Right hindlimb (tissue), 1 donor: ENCODE measurements at places on chromosomes 1 and 21.

DNA sequence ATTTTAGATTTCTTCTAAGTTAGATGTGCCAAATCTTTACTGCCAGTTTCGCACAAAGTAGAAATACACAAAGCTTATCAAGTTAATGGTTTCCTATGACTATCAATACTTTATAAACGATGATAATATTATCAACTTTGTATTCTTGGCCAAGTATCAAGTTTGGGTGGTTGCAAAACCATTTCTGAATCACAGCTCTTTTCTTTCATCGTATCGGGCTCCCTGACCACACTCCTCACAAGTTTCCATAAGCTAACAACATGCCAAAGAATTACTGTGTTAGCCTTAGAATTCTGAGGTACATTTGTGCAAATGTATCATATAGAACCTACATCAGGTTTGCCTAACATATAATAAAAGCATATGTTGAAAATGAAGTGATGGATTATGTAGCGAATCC lies 311.0 kb downstream of the KCTD3 start:
- no peak for DNase-seq

- DNase-seq: no peak
Measured at GRCh38 chr1:44354268-44354839, 703 bp downstream of the ERI3 start.

DNA sequence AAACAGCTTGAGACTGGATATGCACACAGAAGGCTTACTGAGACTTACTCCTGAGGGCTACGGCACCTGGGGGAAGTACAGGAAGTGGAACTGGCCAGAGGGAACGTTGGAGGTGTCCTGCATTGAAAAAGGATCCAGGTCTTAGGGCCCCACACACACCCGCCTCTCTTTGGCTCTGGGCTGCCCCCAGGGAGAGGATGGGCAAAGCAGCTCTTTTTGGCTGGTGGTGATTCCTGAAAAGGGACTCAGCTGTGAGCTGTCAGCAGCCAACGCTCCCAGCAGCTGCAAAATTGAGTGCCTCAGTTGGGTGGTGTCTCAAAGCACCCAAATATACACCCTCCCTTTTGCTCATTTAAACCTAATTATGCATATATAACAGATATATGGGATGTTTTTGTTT lies 213.2 kb downstream of the TNR start:
- peak; percentile 25 for DNase-seq

DNA sequence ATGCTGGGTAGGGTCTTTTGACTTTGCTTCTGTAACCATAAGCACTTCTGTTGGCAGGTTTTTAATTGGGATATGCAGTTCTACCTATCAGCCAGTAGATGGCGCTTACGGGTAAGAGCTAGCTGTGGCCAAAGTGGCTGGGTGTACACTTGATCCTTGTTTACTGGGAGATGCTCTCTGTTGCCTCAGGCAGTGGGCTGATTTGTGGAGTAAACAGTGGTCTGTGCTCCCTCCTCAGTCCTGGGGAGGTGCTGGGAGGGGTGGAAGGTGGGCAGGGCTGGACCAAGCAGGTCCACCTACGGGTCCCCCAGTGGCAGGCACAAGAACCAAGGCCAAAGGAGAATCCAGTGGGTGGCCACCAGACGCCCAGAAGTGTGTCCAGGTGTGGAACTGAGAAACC lies 43.4 kb downstream of the RALGPS2 start:
- DNase-seq: no peak

GRCh38 chr1:57986432-57986831 lies 560.1 kb downstream of the OMA1 start:
- DNase-seq: no peak

DNA sequence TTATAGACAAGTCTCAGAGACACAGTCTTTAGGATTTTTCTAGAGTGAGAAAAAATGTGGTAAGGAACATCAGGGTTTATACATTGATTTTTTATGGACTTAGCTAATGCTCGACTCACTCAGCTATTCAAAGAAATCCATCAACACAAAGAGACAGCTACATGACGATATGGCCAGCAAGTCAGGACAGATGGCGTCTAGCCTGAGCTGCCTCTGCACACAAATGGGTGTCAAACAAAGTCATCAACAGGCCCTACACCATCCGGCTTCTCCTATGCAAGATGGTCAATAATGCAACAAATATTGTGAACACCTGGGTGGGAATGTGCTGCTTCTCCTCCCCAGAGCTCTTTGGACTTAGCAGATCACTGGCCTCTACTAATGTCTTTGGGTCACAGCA lies 13.3 kb upstream of the ERICH3 start:
- no peak for DNase-seq
